Ascending aorta (tissue), 2 donors: ENCODE measurements at places on chromosomes 7 and 10.

GRCh38 chr7:95599069-95599468, 2.8 kb upstream of the PDK4 start:
- no peaks in the 10 kb centered on the region for H3K4me1 ChIP-seq
- DNase-seq, result no peak
- H3K36me3 ChIP-seq, result no peaks in the 10 kb centered on the region

DNA sequence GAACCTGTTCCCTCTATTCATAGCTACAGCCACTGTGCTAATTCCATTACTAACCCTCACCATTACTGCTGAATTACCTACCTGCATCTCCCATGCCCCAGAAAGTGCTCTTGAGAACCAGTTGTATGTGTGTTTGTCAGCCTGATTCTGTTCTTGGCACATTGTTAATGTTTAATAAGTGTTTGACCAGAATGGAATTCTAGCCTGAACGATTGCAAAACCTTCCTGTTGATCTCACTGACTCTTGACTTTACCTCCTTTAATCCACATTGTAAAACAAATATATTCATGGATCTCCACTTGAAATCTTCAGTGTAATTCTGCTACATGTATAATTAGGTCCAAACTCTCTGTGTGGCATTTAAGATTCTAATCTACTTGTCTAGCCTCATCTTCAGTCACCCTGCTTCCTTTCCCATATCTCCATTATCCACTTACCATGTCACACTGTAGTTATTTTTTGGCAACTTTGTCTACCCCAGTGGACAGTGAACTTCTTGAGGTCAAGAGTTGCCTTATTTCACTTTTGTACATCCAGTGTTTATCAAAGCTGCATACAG, 4.9 kb downstream of the ZNF277 start:
- no peaks in the 10 kb centered on the region for H3K36me3 ChIP-seq
- DNase-seq, result no peak
- no peak overlapping the region for H3K27ac ChIP-seq
- H3K4me3 ChIP-seq, result no peak overlapping the region

DNA sequence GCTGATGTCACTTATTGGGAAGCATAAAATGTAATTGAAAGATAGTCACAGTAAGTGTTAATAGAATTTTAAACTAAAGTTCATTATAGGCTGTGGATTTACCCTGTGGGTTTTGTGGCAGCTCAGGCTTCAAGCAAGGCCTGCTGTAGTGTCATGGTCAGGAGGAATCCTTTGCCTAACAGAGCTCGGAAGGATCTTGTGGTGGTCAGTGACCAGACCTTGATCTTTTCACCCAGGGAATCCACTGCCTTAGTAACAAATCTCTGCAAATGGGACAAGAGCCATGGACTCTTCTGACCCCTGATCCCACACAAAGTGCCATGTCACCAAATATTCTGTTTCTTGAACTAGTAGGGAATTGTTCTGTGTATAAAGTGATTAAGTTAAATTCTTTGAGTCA, 20.6 kb upstream of the HDAC9 start:
- no peak overlapping the region for H3K27ac ChIP-seq
- H3K27me3 ChIP-seq, result no peaks in the 10 kb centered on the region
- H3K36me3 ChIP-seq, result no peaks in the 10 kb centered on the region
- no peak for DNase-seq

GRCh38 chr10:58667658-58668310, 155.1 kb downstream of the BICC1 start:
- H3K4me1 ChIP-seq, result peaks cover 6% of the 10 kb centered on the region
- no peaks in the 10 kb centered on the region for H3K36me3 ChIP-seq
- no peaks in the 10 kb centered on the region for H3K27me3 ChIP-seq
- no peak overlapping the region for H3K27ac ChIP-seq
- H3K4me3 ChIP-seq, result no peak overlapping the region
- DNase-seq, result no peak

DNA sequence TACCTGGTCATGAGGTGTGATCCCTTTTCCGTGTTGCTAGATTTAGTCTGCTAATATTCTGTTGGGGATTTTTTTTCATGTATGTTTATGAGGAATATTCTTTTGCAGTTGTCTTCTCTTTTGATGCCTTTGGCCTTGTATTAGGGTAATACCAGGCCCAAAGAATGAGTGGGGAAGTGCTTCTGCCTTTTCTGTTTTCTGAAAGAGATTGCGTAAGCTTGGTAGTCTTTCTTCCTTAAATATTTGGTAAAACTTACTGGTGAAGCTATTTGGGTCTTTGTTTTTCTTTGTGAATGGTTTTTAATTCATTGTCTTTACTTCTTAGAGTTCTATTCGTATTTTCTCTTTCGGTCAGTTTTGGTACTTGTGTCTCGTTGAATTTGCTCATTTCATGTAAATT, 51.1 kb downstream of the SHH start:
- no peak overlapping the region for H3K27ac ChIP-seq
- H3K4me1 ChIP-seq, result no peaks in the 10 kb centered on the region
- DNase-seq, result no peak
- H3K36me3 ChIP-seq, result peaks cover 28% of the 10 kb centered on the region
- H3K27me3 ChIP-seq, result no peaks in the 10 kb centered on the region

- no peak for DNase-seq
- H3K4me1 ChIP-seq, result no peaks in the 10 kb centered on the region
- no peak overlapping the region for H3K27ac ChIP-seq
- H3K27me3 ChIP-seq, result no peaks in the 10 kb centered on the region
- H3K4me3 ChIP-seq, result no peak overlapping the region
Observed at GRCh38 chr7:158368449-158368848, 219.2 kb downstream of the PTPRN2 start.

- no peak for DNase-seq
- no peak overlapping the region for H3K4me3 ChIP-seq
- H3K36me3 ChIP-seq, result no peaks in the 10 kb centered on the region
- no peaks in the 10 kb centered on the region for H3K27me3 ChIP-seq
Observed at GRCh38 chr7:28745351-28745750, 212.8 kb downstream of the TRIL start.

DNA sequence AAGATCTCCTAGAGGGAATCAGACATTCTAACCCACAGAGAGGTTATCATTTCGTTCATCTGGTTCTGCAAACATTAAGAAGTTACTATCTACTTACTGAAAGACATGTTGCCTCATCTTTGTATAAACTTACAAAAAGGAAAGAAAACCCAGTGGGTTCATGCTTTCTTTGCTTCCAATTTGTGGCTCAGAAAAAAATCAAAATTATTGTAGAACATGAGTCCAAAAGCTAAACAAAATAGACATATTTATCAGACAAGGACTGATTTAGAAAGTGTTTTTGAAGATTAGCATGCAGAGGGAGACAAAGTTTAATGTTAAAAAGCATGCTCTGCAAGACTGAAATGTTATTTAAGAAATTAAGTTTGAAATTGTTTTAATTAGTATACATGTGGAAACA, 123.1 kb downstream of the MBL2 start:
- no peaks in the 10 kb centered on the region for H3K27me3 ChIP-seq
- H3K4me1 ChIP-seq, result no peaks in the 10 kb centered on the region
- H3K4me3 ChIP-seq, result no peak overlapping the region
- no peaks in the 10 kb centered on the region for H3K36me3 ChIP-seq

GRCh38 chr10:101779544-101780186, 3.6 kb downstream of the NPM3 start:
- no peak overlapping the region for H3K27ac ChIP-seq
- H3K4me3 ChIP-seq, result peak overlapping the region; percentile 50
- H3K36me3 ChIP-seq, result peaks cover 6% of the 10 kb centered on the region
- peak; percentile 84 for DNase-seq

DNA sequence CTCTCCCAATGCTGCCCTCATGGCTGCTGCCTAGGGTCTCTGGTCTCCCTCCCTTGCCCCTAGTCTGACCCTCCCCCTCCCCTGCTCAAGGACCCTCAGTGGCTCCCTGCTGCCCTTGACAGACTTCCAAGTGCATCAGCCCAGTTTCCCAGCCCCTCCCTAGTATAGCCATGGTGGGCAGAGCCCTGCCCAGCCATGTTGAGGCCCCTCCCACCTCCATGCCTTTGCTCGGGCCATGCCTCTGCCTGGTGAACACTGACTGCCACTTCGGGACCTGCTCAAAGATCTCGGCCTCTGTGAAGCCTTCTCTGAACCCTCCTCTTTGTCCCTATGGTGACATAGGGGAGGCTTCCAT, 73.2 kb downstream of the MYL10 start:
- no peaks in the 10 kb centered on the region for H3K36me3 ChIP-seq
- H3K4me1 ChIP-seq, result no peaks in the 10 kb centered on the region
- no peak overlapping the region for H3K4me3 ChIP-seq
- no peak for DNase-seq
- no peaks in the 10 kb centered on the region for H3K27me3 ChIP-seq

GRCh38 chr10:130499541-130499940, 363.4 kb downstream of the GLRX3 start:
- H3K36me3 ChIP-seq, result no peaks in the 10 kb centered on the region
- no peak for DNase-seq
- no peak overlapping the region for H3K4me3 ChIP-seq
- H3K4me1 ChIP-seq, result no peaks in the 10 kb centered on the region
- no peak overlapping the region for H3K27ac ChIP-seq

- peaks cover 5% of the 10 kb centered on the region for H3K4me1 ChIP-seq
- H3K36me3 ChIP-seq, result peaks cover 24% of the 10 kb centered on the region
- no peaks in the 10 kb centered on the region for H3K27me3 ChIP-seq
- no peak for DNase-seq
- no peak overlapping the region for H3K27ac ChIP-seq
Observed at GRCh38 chr7:100861616-100861985, 5.6 kb upstream of the TRIP6 start.

GRCh38 chr7:15130666-15131541, 228.4 kb upstream of the DGKB start:
- H3K27ac ChIP-seq, result no peak overlapping the region
- H3K4me1 ChIP-seq, result no peaks in the 10 kb centered on the region
- no peaks in the 10 kb centered on the region for H3K27me3 ChIP-seq
- no peak overlapping the region for H3K4me3 ChIP-seq
- DNase-seq, result no peak

DNA sequence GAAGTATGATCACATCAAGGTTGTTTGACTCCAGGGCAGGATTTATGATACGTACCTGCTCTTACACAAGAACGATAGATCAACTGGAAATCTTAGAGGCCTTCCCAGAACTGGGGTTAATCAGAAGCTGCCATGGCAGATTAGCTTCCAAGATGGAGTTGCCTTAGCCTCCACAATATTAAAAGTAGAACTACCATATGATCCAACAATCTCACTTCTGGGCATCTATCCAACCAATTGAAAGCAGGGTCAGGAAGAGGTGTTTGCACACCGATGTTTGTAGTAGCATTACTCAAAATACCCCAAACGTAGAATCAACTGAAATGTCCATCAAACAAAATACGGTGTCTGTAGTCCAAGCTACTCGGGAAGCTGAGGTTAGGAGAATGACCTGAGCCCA, 6.6 kb downstream of the PILRB start:
- no peak overlapping the region for H3K27ac ChIP-seq
- H3K27me3 ChIP-seq, result no peaks in the 10 kb centered on the region
- no peak for DNase-seq
- H3K36me3 ChIP-seq, result peaks cover 41% of the 10 kb centered on the region
- H3K4me3 ChIP-seq, result no peak overlapping the region
- no peaks in the 10 kb centered on the region for H3K4me1 ChIP-seq

DNA sequence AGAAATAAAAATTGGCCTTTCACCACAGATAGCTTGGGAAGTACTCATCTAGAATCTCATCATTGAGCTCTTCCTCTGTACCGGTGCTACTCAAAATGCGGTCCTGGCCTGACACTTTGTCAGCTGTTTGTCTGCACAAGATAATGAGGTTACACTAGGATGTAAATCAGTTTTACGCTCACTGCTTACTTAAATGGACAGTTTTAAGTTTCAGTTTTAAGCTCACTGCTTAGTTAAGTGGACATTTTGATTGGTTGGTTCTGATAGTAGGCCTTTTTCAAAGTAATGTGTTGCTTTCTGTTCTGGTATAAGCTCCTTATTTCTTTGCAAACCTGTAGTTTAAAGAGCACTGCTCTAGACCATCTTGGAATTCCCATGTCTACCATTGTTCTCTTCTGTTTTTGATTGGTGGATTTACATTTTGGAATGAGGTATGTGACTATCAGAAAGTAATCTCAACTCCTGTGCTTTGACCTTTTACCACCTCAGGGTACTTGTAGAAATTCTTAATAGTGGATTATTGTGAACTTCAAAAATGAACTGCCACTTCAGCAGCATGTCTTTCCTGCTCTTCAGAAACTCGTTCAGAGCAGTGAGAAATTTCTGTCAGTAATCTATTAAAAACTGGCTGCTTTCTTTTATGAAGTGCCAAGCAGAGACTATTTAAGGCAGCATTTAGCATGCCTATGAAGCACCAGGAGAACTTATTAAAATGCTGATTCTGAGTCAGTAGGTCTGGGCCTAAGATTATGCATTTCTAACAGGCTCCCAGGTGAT, 55.0 kb downstream of the C1GALT1 start:
- no peaks in the 10 kb centered on the region for H3K27me3 ChIP-seq
- H3K27ac ChIP-seq, result no peak overlapping the region
- peaks cover 5% of the 10 kb centered on the region for H3K36me3 ChIP-seq
- H3K4me1 ChIP-seq, result no peaks in the 10 kb centered on the region

DNA sequence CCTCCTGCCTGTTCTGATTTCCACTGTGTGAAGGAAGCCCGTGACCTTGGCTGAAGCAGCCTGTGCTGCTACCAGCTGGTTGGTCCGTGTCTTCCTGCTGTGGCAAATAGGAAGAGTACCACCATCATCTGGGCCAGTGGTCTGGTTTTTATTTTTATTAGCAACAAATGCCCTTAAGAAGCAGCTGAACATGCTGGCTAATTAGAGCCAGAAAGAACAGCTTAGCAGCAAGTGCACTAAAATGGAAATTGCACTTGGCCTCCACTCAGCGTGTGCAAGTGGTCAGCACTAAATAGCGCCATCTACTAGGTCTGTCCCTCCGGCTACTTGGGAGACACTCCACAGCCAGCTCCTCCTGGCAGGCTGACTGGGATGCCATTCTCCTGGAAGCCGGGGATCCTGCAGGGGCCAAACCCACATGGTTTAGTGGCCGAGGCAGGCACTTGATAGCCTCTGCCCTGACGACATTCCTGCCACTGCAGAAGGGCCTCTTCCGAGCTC, 690.3 kb upstream of the FOXK1 start:
- H3K36me3 ChIP-seq, result peaks cover 13% of the 10 kb centered on the region
- no peaks in the 10 kb centered on the region for H3K4me1 ChIP-seq
- no peak overlapping the region for H3K4me3 ChIP-seq
- DNase-seq, result no peak

DNA sequence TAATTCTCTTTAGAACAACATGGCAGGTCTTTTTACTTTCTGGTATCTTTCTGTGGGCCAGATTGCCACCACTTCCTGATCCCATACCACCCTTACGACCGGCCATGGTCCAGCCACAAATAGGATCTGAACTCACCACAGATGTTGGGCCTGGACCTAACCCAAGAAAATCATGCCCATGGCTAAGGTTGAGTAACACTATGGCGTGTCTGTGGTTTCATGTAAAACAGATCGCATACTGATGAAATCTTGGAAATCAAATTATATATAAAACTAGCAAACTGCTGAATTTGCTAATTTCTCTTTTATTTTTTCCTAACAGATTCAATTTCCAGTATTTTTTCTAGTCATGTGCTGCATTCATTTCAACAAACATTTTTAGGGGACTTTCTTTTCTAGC, 77.2 kb downstream of the CH25H start:
- DNase-seq, result peak; percentile 68
- no peak overlapping the region for H3K27ac ChIP-seq
- no peak overlapping the region for H3K4me3 ChIP-seq
- H3K27me3 ChIP-seq, result no peaks in the 10 kb centered on the region

GRCh38 chr10:79106256-79107050, 37.7 kb downstream of the ZMIZ1 start:
- H3K4me3 ChIP-seq, result no peak overlapping the region
- no peaks in the 10 kb centered on the region for H3K27me3 ChIP-seq
- peaks cover 23% of the 10 kb centered on the region for H3K4me1 ChIP-seq
- no peaks in the 10 kb centered on the region for H3K36me3 ChIP-seq
- H3K27ac ChIP-seq, result no peak overlapping the region
